ENCODE measurements at places on chromosomes 2 and 18.

DNA sequence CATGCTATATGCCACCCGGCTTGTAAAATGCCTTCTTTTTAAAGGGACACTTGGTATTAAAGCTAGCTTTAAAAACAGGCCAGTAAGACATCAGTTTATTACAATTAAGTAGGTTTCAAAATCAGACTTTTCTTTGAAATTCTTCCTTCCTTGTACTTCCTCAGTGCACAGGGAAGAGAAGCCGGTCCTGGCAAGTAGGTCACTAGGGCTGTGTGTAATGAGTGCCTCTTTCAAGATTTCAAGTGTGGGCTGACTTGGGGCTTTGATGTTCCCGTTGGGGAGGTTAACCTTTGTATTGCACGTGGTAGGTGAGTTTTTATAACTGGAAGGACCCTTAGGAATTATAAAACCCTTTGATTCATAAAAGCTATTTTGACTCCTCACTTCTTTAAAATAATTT is 566.4 kb upstream of the ID2 start:
- DNase-seq, result no peak

GRCh38 chr2:45276914-45277313 is 267.7 kb upstream of the SIX2 start:
- no peak for DNase-seq

DNA sequence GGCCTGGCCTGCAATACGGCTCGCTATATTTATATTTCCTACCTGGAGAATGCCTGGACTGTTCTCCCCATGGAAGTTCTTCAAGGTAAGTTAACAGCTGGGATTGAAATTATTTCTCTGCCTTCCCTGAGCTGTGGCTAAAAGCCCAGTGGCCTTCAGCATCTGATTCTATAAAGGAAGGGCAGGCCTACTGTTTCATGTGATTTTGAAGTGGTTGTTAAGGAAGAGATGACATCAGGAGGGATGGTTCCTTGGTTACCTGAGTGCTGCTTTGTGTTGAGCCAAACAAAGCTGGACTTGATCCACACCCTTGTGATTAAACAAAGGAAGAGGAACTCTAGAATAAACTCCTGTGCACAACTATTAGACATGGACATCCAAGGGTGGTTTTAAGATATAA is 61.6 kb downstream of the MFSD6 start:
- no peak for DNase-seq

GRCh38 chr2:88925770-88926462 is 234.4 kb downstream of the RPIA start:
- no peak for DNase-seq

DNA sequence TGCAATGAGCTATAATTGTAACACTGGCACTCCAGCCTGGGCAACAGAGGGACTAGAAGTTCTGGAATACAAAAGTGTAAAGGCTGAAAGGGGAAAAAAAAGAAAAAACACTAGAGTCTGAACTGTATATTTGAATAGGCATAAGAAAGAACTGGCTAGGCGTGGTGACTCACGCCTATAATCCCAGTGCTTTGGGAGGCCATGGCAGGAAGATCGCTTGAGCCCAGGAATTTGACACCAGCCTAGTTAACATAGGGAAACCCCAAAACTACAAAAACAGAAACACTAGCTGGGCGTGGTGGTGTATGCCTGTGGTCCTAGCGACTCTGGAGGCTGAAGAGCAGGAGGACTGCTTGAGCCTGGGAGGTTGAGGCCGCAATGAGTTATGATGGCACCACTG is 70.6 kb downstream of the SAP130 start:
- DNase-seq, result no peak

All from islet precursor cell (in vitro differentiated cells).